ENCODE measurements at places on chromosomes 1 and 21.

DNA sequence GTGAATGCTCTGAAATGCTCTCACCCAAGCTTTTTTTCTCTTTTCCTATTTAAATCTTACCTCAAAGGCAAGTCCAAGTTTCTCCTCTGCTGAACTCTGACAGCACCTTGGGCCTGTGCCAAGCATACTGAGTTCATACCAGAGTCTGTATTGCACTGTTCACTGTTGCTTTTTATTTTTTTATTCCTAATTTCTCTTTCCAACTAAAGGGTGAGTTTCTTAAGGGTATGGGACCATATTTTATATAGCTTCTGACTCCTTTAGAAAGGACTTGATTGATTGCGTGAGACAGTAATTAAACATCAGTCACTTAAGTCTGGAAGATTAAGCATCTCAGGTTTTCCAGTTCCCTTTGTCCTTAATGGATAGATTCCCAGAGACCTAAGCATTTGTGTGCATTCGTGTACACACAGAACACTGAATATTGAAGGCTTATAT, 69.9 kb downstream of the CACHD1 start:
- no peak for DNase-seq

GRCh38 chr1:26941311-26941710, 19.0 kb downstream of the KDF1 start:
- DNase-seq, result no peak

DNA sequence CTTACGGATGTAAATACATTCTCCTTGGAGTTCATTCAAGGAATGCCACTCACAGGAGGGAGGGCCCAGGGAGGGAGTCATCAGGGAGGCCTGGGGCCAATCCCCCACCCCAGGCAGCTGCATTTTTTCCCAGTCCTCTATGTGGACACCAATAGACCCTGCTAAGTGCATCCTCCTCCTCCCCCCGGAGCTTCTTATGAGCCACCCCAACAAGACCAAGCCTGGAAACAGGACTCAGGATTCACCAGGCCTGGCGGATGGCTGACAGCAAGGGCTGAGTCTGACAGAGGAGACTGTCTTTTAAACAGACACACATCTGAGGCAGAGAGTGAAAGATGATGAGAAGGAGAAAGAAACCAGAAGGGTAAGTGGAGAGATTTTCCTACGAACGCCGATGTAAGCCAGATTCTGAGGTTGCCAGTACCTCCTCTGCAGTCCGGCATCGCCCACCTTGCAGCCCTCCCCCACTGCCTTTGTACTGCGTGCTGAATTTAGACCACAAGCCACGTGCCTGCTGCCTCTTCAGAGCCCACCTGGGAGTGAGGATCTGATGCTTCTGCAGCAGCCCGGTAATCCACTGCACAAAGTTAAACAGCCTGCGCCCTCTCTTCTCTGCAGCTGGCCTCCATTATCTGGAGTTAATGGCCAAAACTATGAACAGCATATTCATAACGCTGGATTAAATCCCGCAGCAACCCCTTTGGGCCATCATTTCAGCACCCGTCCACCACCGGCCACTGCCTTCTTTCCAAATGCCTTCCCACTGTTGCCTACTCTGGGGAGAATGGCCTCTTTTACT, 17.6 kb upstream of the SFPQ start:
- DNase-seq, result no peak

DNA sequence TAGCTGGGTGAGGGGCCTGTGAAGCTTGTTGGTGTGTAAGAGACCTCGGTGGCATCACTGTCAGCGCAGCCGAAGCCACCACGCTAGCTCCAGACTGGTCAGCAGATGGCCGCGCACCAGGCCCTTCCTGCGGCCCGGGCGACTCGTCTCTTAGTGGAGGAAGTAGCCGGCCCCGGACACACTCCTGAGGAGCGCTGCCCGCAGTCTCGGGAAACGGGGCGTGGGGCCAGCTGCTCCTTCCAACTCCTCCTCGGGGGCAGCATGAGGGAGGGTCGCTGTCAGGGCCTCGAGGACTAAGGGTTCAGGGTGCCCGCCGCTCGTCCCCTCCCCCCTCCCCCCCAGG, 20.4 kb downstream of the H3-3A start:
- DNase-seq, result no peak

GRCh38 chr1:6601049-6601922, 1.4 kb downstream of the KLHL21 start:
- DNase-seq, result peak; percentile 70

DNA sequence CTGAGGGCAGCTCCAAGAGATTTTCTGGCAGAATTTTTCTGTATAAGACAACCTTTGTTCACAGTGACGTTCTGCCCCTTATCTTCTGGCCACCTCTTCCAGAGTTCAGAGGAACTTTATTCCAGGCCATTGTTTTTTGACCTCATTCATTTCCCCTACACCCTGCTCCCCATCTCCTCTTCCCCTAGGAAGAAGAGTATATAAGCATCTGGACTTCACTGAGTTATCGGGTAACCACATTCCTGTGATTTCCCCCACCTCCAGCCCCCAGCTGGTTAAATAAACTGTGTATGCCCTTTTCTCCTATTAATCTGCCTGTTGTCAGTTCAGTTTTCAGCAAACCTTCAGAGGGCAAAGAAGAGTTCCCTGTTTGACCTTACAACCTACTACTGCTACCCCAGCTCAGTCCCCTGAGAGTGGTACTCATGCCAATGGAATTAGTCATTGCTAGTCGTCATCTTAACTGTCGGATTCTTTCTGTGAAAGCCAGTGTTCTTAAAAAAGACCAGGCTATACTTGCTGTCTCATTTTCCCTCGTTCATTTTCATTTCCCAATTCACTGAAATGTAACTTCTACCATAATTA, 14.3 kb upstream of the ALG14 start:
- no peak for DNase-seq

GRCh38 chr1:114093624-114094362, 59.9 kb downstream of the SYT6 start:
- DNase-seq, result no peak

GRCh38 chr1:110903853-110904500, 31.0 kb downstream of the CD53 start:
- no peak for DNase-seq

GRCh38 chr1:21653744-21654100, 15.4 kb downstream of the RAP1GAP start:
- no peak for DNase-seq

- no peak for DNase-seq
Observed at GRCh38 chr1:225694151-225694603, 41.3 kb upstream of the ENAH start.

GRCh38 chr1:83673312-83673711, 325.6 kb downstream of the TTLL7 start:
- no peak for DNase-seq

DNA sequence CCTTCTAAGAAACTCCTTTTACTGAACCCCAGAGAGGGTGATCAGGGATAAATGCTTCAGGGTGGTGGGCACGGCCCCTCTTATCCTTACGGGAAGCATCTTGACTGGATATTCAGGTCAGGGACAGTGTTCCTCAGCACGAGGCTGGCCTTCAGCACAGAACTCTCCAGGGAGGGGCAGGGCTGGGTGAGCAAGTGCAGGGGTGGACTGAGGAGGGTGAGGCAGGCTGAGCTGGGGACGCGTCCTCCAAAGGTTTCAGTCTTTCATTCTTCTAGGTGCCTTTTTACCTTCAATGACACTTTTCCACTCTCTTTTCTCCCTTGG, 52.3 kb downstream of the RASSF5 start:
- DNase-seq, result no peak
